Large intestine (tissue), 12 donors: ENCODE measurements at places on chromosomes 13 and 19. TPM values are rescaled to one million over a fixed set of nuclear protein-coding genes. Genes with fewer than 3 reads are reported as not detected.

The KANK2 gene
- polyA plus RNA-seq: 75.5 TPM

The CALR3 gene
- 0.04 TPM for polyA plus RNA-seq

DNA sequence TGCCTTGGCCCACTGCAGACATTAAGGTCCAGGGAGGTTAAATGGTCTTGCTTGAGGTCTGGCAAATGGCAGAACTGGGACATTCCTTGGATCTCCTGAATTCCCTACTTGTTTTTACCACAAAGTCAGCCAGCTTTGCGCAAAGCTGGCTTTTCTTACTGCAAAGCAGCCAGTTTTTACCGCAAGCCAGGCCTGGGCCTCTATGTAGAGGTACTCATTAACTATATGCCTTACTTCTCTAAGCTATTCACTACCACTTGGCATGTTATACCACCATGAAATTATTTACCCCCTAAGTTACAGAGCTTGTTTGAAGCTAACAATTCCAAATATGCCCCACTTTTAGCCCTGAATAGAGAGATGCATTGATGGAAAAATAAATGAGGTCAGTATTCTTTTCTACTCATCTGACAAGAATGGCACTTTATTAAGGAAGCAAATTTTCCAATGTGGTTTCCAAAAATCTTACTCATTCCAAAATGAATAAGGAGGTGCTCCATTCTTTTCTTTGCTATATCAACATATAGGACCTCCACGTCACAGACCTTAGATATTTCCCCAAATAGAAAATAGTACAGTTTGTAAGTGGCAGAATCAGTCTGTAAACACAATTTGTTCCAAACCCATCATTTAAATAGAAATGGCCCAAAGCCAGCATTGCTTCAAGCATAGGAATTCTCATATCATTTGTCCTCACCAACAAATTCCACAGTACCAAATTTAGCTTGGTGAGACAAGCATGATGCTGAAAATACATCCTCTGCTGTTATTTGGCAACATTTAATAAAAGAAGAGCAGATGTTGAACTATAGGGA, 143.9 kb upstream of the TSC22D1 start:
- DNase-seq: no peak
- H3K4me3 ChIP-seq: no peak overlapping the region
- no peaks in the 10 kb centered on the region for H3K27me3 ChIP-seq
- no peaks in the 10 kb centered on the region for H3K36me3 ChIP-seq

GRCh38 chr13:44012910-44013757, 133.4 kb downstream of the LACC1 start:
- no peak overlapping the region for H3K27ac ChIP-seq
- no peaks in the 10 kb centered on the region for H3K36me3 ChIP-seq
- DNase-seq: no peak
- H3K4me3 ChIP-seq: no peak overlapping the region

DNA sequence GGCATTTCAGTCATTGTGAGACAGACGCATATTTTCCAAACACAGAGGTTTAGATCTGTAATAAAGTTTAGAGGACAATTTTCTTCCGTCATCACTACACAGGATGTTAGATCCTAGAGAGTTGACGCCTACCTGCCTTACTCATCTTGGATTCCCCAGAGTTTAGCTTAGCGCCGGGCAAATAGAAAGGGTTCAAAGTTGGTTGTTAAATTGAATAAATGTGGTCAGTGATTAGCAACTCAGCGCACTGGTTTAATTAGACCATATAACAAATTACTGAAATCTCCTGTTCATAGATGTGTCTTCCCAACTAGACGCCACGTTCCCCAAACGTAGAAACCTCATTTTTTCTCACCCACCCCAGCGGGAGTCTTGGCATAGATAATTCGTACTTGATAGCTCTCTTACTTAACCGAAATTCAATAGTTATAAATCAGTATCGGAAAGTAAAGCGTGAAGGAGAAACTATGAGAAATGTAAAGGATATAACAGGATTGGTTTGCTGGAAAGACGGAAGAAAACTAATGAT, 726 bp upstream of the UFM1 start:
- peaks cover 6% of the 10 kb centered on the region for H3K36me3 ChIP-seq
- peak overlapping the region; percentile 81 for H3K27ac ChIP-seq
- no peaks in the 10 kb centered on the region for H3K27me3 ChIP-seq

- H3K27ac ChIP-seq: no peak overlapping the region
- H3K4me3 ChIP-seq: no peak overlapping the region
- H3K27me3 ChIP-seq: no peaks in the 10 kb centered on the region
- no peak for DNase-seq
- H3K36me3 ChIP-seq: peaks cover 17% of the 10 kb centered on the region
These were observed 1.8 kb downstream of the EXOSC5 start for GRCh38 chr19:41395355-41395754.

DNA sequence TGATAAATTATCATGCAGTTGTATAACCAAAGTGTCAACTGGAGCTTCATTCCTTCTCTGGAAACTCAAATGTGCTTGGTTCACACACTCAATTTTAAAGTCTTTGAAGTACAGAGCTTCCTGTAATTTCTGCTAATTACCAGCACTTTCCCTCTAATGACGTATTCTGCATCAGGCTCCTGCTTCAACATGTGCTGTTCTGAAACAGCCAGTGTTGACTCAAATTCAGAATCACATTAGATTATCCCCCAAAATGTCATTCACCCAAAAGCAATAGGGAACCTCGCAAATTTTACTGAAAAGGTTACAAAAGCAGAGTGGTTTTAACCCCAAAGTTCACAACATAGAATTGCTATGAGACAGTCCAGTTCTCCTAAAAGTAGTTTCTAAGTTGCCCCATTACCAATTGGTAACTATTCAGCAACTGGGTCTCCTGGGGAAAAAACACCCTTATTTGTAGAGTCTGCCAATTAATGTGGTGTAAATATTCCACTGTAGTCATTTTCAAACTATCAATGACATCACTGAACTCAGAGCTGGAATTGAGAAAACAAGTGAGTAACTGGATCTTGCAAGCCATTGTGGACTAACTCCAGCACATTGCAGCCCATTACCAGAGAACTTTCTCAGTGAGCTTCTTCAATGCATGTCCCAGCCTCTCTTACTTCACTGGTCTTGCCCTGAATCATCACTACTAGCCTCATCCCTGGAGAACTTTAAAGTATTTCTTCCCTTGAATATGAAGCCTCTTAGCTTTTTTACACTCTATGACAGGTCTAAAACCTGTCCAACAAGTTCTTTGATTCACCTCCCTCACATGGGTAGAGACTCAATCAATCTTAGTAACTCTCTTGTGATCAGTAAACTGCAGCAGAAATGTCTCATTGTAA, 955.4 kb downstream of the EFNB2 start:
- DNase-seq: no peak
- no peak overlapping the region for H3K27ac ChIP-seq
- no peak overlapping the region for H3K4me3 ChIP-seq
- H3K36me3 ChIP-seq: no peaks in the 10 kb centered on the region

DNA sequence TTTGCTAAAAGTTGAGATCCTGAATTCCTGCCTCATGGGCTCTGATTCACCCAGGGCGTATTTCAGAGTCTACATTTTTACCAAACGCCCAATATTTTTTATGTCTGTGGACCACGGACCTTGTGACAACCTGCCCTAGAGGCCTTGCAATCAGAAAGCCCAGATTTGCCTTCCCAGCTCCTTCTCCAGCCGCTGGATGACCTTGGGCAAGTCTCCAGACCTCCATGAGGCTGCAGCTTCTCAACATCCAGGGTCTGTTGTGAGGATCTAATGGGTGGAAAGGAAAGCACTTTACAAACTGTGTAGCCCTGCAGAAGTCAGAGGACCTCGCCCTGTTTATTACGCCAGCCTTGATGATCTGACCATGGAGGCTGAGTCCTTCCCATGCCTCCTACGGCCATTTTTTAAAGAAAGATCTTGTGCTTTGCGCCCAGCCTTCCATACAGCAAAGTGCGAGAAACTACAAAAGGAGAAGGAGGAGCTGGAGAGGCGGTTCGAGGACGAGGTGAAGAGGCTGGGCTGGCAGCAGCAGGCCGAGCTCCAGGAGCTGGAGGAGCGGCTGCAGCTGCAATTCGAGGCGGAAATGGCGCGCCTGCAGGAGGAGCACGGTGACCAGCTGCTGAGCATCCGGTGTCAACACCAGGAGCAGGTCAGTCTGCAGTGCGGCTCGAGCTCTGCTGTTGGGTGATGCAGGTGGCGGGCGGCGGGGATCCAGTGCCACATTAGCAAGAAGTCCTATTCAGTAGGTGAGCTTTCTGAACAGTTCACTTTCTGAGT, 115.6 kb downstream of the SLC7A1 start:
- H3K4me3 ChIP-seq: no peak overlapping the region
- no peak overlapping the region for H3K27ac ChIP-seq
- no peaks in the 10 kb centered on the region for H3K4me1 ChIP-seq
- H3K27me3 ChIP-seq: no peaks in the 10 kb centered on the region

DNA sequence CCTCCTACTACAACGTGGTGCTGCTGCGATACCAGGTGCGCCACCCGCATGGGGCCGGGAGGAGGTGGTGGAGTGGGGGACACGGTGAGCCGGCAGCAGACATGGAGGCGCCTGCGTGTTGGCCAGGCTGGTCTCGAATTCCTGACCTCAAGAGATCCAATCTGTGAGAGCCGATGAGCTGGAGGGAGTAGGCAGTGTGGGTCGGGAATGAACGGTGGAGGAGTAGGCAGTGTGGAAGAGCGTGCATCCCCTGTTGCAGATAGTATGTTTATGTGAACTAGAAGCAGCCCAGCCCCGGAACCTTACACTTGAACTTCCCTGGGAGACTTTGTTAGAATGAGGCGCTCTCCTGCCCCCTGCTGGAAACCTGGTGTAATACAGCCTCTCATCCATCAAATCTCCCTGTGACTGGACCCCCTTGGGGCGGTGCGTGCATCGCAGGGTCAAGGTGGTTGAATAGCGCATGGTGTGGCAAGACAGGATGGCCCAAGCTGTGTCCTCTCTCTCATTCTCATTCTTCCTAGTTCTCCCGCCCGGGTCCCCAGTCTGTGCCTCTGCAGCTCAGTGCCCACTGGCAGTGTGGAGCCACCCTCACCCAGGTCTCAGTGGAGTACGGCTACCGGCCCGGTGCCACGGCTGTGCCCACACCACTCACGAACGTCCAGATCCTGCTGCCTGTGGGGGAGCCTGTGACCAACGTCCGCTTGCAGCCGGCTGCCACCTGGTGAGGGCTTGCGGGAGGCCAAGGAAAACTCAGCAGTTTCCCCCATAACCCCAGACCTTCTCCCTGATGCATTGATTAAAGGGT, 10.5 kb upstream of the B3GNT3 start:
- no peaks in the 10 kb centered on the region for H3K27me3 ChIP-seq
- H3K27ac ChIP-seq: no peak overlapping the region
- no peaks in the 10 kb centered on the region for H3K4me1 ChIP-seq
- H3K36me3 ChIP-seq: no peaks in the 10 kb centered on the region

DNA sequence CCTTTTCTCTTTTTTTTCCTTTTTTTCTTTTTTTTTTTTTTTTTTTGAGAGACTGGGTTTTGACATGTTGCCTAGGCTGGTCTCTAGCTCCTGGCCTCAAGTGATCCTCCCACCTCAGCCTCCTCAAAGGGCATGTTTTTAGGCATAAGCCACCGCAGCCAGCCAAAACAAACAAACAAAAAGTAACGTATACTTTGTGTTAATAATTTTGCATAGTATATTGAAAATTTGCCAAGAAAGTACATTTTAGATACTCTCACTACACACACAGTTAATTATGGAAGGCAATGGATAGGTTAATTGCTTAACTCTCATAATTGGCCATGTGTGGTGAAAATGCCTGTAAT, 1.6 kb upstream of the RAB11B start:
- DNase-seq: no peak
- peaks cover 1% of the 10 kb centered on the region for H3K36me3 ChIP-seq
- H3K27me3 ChIP-seq: no peaks in the 10 kb centered on the region
- H3K4me3 ChIP-seq: no peak overlapping the region

- H3K4me1 ChIP-seq: peaks cover 12% of the 10 kb centered on the region
- no peaks in the 10 kb centered on the region for H3K36me3 ChIP-seq
- peaks cover 54% of the 10 kb centered on the region for H3K27me3 ChIP-seq
These were observed 13.8 kb upstream of the MEIS3 start for GRCh38 chr19:47433121-47433520.

- no peak overlapping the region for H3K27ac ChIP-seq
- H3K36me3 ChIP-seq: no peaks in the 10 kb centered on the region
- H3K27me3 ChIP-seq: no peaks in the 10 kb centered on the region
- DNase-seq: no peak
These were observed 69.3 kb upstream of the MYO16 start for GRCh38 chr13:108560093-108560492.

DNA sequence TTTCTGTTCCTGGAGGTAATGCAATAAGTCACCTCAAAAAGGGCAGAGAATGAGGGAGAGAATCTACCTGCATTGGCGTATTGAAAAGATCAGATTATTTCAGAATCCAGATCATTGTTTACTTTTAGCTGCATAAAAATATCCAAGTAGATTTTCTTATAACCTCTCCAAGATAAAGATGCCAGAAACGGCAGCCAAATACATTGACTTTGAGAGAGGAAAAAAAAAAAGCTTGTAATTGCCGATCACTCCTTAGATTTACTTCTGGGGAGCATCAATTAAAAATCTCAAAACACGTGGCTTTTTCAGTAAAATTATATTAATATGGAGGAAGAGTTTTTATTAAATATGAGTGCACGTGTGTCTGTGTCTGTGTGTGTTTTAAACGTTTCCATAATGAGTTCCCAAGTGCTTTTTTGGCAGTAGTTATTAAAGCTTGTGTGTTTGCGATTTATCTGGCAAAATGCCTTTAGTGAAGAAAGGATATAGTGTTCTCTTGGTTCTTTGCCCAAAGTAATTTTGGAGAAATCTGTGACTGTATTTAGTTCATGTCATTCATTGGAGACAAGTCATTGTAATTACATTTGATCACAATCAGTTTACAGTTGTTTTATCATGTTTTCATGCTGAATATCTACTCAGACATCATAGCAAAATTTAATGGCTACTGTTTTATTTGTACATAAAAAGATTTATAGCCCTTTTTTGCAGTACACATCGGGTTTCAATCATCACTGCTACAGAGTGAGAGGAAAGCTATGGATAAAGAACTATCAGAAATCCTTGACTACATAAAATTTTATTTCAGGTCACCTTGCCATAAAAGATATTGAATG, 176.1 kb downstream of the TM9SF2 start:
- no peak overlapping the region for H3K27ac ChIP-seq
- H3K36me3 ChIP-seq: no peaks in the 10 kb centered on the region
- no peak overlapping the region for H3K4me3 ChIP-seq
- no peaks in the 10 kb centered on the region for H3K27me3 ChIP-seq

DNA sequence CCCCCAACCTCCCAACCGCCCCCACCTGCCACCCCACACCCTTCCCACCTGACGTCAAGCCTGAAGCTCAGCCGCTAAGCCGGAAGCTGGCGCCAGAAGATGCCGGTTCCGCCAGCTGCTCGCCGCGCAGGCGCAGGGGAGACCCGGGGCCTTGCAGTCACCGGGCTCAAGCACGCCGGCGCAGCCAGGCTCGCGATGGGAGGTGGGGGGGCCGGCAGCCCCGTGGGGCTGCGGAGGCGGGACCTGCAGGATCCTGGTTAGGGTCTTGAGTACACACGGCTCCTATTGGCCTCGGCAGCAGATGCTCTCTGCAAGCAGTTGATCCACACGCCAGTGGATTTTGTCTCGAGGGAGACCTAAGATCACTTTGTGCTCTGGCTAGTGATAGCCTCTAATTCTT, at the start of gene LIG4:
Gene LIG4 (minus strand): TSS at position 101 of the 400 bp plus-strand sequence. CDS start 4,268 bp downstream, outside the sequence.
- H3K4me1 ChIP-seq: peaks cover 7% of the 10 kb centered on the region
- H3K27me3 ChIP-seq: no peaks in the 10 kb centered on the region
- peak within 1 kb of the TSS; percentile 40 for H3K4me3 ChIP-seq
- H3K36me3 ChIP-seq: peaks cover under 1% of the 10 kb centered on the region

- H3K27ac ChIP-seq: no peak overlapping the region
- no peaks in the 10 kb centered on the region for H3K4me1 ChIP-seq
- no peak for DNase-seq
These were observed 161.8 kb upstream of the SERP2 start for GRCh38 chr13:44211704-44212346.
